ENCODE measurements at places on chromosomes 4 and X.

GRCh38 chr4:39066371-39066770 is 4.3 kb downstream of the KLHL5 start:
- no peak for DNase-seq

DNA sequence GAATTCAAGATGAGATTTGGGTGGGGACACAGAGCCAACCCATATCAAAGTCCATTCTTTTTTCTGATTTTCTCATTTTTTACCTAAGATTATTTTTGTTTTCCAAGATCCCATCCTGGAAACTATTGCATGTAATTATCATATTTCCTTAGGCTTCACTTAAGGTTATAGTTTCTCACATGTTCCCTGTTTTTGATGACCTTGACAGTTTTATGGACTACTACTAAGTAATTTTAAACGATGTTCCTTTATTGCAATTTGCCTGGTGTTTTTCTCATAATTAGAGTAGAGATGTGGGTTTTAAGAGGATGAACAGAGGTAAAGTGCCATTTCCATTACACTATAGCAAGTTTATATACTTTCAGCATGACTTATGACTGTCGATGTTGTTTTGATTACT is 795.1 kb downstream of the FAT4 start:
- no peak for DNase-seq

- no peak for DNase-seq
Measured at GRCh38 chrX:64842492-64842891, 133.8 kb downstream of the ZC4H2 start.

DNA sequence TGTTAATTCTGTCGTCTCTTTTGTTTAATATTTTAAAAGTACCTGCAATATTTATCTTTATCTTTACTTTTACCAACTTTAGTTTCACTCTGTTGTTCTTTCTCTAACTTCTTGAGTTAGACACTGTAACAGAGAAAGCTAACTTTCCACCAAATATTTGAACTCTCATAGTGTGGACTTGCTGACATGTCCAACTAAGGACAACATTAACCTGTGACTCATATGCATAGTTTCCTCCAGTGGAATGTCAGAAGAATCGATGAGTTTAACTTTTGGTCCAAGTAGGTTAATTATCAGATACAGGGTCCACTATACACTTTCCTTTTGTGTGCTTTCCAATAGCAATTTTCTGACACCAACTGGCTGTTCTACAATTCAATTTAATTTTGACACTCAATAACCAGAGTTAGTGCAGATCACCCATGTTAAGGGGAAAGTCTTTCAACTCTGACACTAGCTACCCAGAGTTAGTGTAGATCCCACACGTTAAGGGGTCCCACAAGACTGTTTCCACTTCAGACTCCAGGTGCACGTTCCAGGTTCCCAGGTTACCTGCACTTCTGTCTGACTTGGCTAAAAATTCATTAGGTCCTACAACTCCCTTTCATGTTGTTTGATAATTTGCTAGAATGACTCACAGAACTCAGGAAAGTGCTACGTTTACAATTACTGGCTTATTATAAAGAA is 559.0 kb upstream of the AMOT start:
- no peak for DNase-seq

DNA sequence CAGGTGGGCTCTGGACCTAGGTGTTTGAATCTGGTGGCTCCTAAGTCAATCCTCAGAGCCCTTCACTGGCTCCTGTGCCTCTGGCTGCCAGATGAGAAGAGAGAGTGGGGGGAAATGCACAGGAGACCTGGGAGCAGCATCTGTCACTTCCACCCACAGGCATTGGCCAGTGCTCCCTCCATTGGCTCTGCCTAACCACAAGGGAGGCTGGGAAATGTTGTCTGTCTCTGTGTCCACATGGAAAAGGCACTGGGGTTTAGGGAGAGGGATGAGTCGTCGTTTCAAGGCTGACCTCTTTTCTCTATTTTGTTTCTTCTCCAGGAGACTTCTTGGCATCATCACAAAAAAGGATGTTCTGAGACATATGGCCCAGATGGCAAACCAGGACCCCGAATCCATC is 76.4 kb downstream of the CLCN4 start:
- no peak for DNase-seq

DNA sequence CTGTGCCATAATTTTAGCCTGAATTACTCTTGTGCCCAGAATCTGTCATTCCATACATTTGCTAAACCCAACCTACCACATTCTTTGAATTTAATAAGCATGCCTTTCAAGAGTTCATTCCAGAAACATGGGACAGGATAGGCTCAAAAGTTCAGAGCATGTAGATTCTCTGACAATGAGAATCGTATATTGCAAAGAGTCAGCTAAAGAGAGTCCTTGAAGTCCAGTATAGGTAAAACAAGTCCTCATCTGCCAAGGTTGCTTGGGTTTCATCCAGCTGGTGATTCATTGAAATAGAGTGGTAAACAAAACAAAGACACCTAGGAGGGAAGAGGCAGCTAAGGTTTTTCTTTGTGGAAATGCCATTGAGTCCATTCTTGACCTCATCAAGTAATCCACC is 249.3 kb upstream of the DIPK2B start:
- DNase-seq: peak; percentile 66

DNA sequence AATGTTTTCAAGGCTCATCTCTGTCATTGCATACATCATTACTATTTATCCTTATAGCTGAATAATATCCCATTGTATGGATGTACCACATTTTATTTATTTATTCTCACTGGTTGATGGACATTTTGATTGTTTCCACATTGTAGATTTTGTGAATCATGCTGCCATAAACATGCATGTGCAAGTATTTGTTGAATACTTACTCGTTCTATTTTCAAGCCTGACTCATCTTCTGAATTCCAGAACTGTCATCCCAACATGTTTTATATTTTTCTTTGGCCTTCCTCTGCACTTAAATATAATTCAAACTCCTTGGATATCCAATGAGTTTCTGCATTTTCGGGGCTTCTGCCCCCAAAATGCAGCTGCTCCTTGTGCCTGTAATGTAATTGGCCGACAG is 77.6 kb downstream of the MXRA5 start:
- DNase-seq: peak; percentile 62

- no peak for DNase-seq
Measured at GRCh38 chr4:158769175-158769921, 522 bp downstream of the FNIP2 start.

DNA sequence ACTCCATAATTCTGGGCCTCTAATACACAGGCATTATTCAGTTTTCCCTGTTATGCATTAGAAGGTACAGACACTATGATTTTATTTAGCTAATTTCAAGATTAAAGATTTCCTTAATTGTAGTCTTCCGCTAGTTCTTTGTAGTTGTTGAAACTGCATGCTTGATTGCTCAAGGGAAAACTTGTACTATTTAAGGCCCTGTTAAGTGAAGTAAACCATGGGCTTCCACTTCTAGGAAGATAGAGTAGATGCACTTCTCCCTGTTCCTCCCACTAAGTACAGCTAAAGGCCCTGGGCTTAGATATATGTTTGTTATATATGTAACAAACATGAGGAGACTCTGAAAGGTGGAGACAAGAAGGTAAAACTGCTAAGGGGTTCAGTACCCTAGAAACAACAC is 215.8 kb upstream of the LEF1 start:
- no peak for DNase-seq

DNA sequence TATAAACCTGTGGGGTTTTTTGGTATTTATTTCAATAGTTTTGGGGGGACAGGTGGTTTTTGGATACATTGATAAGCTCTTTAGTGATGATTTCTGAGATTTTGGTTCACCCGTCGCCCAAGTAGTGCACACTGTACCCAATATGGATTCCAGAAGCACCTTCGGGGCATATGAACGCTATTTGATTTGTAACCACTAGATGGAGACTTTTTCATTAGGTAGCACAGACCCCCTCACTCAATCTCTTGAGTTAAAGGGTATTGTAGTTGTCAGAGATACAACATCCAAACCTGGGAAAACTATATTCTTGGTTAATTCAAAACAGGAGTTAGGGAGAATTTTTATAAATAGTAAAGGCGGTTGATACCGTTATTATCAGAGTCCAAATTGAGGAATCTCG is 79.8 kb downstream of the SPANXN3 start:
- DNase-seq: no peak

GRCh38 chrX:49656533-49656932 is 39.3 kb downstream of the PAGE1 start:
- DNase-seq: no peak

DNA sequence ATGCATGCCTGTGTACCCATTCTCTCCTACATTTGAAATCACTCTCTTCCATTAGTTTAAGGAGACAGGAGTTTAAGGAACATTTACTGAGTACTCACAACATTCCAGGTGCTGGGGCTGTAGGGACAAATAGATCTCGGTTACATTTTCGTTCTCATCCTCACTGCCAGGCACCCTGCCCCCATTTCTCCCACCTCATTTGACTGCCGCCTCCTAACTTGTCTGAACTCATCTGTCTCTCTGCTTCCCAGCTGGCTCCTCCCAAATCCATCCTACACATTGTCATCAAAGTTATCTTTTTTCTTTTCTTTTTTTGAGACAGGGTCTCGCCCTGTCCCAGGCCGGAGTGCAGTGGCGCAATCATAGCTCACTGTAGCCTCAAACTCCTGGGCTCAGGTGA is 19.8 kb upstream of the MPC1L start:
- DNase-seq: no peak

- peak; percentile 35 for DNase-seq
Measured at GRCh38 chrX:97238632-97239031, 354.9 kb downstream of the RPA4 start.

DNA sequence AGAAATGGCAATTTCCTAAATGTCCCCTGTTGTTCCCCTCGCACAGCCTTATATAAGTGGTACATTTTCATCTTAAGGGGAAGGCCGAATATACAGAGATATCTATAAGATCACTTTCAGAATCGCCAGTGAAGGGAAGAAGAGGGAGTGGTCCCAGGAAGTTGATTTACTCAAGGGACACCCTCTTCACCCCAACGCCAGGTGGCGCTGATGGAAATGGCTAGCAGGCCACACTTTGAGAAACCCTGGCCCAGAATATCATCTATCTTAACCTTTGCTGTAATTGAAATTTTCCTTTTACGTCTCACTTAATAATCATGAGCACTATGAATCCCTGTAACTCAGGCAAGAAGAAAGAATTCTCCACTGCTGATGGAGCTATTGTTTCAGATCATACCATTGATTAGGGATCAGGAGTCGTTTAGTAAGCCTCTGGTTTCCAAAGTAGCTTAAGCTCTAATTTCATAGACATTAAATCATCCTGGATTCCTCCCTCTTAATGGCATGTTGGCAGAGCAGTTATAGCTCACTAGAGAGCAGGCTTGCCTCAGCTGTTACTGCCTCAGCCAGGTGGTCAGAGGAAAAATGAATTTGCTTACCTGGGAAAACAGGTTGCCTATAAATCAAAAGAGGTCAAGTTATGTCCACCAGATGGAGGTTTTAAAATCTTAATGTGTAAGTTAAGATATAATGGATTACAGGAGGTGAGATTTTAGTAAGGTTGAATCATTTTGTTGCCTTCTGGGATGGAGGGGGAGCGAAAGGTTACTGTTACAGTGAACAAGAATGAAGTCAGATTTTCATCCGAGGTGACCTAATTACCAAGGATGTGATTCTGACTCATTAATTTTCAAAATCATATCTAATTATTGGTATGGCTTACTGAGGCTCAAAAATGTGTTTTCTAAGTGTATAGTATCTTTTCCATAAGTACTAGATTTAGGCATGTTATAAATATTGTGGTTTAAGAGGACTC is 941.2 kb upstream of the TENM3 start:
- DNase-seq: peak; percentile 11

- DNase-seq: no peak
Measured at GRCh38 chr4:21678711-21679110, 269.9 kb downstream of the KCNIP4 start.

DNA sequence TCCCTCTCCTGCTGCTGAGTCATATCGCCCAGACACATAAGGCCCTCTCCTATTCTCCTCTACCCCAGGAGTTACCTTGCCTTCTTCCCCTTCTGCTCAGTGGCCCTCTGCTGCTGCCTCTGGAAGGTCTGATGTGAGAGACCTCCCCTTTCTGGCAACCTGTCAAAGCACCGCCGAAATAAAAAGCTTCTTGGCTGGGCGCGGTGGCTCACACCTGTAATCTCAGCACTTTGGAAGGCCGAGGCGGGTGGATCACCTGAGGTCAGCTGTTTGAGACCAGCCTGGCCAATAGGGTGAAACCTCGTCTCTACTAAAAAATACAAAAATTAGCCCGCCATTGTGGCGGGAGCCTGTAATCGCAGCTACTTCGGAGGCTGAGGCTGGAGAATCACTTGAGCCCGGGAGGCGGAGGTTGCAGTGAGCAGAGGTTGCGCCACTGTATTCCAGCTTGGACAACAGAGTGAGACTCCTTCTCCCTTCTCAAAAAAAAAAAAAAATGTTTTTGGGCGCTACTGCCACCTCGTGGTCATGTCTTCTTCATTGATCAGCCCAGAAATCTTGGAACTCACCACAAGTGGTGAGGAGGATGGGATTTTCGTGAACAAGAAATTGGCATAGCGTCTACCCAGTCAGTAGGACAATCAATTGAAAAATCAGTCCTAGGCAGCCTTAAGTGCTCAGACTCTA is 8.6 kb upstream of the ZXDA start:
- no peak for DNase-seq

- peak; percentile 50 for DNase-seq
Measured at GRCh38 chr4:16457944-16458343, 231.7 kb upstream of the TAPT1 start.

DNA sequence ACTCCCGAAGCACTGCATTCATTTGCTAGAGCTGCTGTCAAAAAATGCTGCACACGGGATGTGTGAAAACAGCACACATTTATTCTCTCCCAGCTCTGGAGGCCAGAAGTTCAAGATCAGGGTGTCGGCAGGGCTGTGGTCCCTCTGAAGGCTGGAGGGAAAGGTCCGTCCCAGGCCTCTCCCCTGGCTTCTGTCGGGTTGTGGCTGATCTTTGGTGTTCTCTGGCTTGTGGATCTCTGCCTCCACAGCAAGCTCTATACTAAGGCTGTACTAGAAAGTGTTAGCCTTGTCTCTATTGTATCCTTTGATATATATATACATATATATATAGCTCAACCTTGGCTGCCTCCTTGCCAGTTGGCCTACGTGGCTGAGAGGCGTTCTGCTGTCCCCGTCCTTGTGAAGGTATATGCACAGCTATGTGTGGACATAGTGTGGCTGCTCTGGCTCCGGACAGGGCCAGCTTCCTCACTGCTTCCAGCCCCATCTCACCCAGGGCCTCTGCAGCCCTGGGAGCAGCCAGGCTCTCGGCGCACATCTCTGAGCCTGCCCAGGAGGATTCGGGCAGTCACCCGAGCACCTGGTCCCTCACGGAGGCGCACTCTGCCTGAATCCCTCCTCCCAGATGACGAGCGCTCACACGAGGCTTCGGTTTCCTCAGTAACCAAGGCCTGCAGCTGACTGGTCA is 15.0 kb upstream of the DUSP9 start:
- no peak for DNase-seq

- peak; percentile 39 for DNase-seq
Measured at GRCh38 chr4:69881173-69881773, 21.3 kb upstream of the SULT1E1 start.

DNA sequence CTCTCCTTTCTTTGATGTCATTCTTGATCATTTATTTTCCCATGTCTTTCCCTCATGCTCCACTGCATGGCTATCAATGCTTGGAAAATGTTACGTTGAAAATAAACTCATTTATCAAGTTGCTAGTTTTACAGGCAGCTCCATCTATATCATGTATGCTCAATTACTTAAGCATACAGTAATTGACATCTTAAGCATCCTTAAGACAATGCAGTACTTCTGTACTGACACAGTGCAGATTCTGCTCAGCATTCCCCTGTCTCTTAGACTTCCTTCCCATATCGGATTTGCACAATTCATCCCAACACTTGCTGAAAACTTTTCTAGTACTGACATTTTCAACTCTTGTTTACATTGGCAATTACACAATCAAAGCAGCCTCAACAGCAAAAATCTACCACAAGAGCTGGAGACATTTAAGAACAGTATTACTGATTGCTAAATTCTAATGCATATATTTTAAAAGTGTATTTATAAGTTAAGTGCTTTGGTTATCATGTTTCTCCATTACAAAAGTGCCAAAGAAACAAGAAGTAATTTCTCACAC is 165.6 kb downstream of the ATP10D start:
- no peak for DNase-seq

Data from foreskin keratinocyte (primary cell).